ENCODE measurements at places on chromosomes 13 and 19. TPM values are rescaled to one million over a fixed set of nuclear protein-coding genes. Genes with fewer than 3 reads are reported as not detected.

GRCh38 chr19:30273184-30273583 is 99.0 kb upstream of the ZNF536 start:
- DNase-seq = no peak

DNA sequence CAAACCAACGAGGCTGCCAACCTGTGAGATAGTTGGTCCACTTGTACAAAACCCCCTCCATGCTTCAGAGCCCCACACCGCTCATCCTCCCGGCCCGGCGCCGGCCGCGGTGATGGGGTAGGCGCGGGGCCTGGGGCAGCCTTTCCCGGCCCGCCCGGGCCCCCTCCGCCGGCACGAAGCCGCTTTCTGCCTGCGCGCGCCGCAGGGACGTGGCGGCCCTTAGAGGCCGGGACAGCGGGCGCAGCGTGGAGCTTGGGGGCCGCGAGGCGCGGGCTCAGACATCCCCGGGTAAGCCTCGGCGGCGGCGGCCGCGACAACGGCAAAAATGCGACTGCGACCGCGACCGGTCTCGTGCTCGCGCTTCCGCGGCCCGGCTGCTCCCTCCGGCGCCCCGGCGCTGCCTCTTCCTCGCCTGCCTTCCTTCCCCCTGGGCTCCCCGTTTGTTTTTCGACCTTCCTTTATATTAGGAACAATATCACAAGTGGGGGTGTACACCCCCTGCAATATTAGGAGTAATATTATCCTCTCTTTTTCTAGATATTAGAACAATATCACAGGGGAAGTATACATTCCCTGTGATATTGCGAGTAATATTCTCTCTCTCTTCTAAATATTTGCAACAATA is 53.9 kb upstream of the CEACAM21 start:
- no peak for DNase-seq

GRCh38 chr19:58317476-58318072 is 9.2 kb upstream of the ZSCAN22 start:
- DNase-seq = no peak

GRCh38 chr13:75368167-75368566 is 113.8 kb downstream of the TBC1D4 start:
- no peak for DNase-seq

DNA sequence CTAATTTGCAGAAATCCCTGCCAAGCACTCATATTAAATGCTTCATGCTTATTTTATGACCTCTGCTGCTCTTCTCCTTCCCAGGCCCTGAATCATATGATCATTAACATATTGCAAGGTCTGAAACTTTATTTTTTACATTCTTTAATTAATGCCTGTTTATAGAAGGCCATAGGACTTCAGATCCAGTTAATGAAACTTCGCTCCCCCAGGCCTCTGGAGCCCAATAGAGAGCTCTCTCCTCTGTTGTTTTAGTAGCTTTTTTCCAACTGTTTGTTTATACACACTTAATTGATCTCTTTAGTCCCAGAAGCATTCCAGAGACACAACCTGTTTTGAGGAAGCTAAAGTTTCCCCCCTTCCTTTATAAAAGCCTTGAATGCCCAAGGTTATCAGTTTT is 68.3 kb downstream of the DACH1 start:
- DNase-seq = no peak

- no peak for DNase-seq
Measured at GRCh38 chr19:43625918-43626579, 6.6 kb upstream of the ZNF428 start.

DNA sequence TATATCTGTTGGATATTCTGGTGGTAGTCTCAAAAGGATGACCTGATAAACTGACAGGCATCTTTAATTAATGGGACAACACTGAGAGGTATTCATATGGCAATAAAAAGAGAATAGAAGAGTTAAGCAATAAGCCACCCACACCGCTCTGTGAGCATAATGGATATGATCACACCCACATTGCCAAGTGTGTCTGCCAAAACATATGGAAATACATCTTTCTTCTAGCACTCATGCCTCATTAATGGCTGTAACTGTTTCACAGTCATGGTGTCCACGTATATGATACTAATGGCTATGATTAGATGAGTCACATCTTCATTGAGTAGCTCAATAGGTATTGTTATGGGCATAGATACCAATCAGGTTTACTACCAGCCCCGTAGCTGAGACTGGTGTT is 13.1 kb downstream of the IGFL3 start:
- no peak for DNase-seq

GRCh38 chr13:68850160-68850559 is 1257.5 kb upstream of the ATXN8OS start:
- DNase-seq = no peak

DNA sequence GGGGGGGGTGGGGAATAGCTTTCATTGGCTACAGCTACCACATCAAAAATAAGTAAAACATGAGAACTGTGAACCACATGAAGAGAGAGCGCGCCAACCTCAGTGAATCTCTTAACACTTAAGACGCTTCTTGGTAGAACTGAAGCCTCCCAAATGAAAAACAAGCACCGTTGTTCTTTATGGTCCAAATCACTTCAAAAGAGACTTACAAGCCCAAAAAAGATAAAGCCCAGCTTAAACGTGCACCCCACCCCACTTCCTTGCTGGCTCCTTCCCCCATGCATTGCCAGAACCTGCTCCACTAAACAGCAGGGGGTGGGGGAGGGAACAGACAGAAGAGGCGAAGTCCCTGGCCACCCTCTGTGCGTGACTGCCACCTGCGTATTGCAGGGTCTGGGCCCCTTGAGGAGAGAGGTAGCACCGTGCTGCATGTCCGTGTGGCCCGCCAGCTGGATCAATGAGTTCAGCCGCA is 479.1 kb downstream of the FOXO1 start:
- no peak for DNase-seq

DNA sequence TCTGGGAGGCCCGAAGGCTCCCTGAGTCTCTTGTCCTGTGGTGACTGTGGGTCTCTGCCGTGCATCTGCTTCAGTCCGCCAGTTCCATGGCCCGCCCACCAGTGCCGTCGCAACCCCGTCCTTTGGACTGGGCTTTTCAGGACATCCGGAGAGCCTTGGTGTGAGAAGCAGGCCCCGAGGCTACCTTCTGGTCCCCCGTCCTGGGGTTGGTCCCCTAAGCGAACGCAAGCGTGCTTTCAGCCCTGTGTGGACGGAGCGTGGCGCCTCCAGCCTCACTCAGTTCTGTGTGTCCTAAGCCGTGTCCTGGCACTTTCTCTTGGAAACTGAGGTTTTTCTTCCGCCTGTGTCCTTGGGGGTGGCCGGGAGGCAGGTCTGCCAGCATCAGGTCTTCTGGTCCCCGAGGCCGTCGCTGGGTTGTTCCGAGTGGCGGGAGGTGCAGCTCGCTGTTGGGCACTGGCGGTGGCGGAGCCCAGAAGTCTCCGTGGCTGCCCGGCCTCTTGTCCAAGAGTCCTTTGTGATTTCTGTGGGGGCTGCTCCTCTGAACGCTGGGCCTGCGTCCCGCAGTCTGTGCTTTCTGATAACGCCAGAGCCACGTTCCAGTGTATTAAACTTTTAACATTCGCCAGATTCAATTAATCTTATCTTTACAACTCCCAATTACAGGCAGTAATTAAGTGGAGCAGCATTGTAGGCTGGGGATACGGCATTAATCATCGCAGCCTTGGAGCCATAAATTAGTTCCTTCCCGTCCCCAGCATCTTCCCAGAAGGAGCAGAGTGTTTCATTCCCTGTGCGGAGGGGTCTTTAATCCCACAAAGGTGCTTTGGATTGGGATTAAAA is 99.5 kb downstream of the KDM4B start:
- no peak for DNase-seq

DNA sequence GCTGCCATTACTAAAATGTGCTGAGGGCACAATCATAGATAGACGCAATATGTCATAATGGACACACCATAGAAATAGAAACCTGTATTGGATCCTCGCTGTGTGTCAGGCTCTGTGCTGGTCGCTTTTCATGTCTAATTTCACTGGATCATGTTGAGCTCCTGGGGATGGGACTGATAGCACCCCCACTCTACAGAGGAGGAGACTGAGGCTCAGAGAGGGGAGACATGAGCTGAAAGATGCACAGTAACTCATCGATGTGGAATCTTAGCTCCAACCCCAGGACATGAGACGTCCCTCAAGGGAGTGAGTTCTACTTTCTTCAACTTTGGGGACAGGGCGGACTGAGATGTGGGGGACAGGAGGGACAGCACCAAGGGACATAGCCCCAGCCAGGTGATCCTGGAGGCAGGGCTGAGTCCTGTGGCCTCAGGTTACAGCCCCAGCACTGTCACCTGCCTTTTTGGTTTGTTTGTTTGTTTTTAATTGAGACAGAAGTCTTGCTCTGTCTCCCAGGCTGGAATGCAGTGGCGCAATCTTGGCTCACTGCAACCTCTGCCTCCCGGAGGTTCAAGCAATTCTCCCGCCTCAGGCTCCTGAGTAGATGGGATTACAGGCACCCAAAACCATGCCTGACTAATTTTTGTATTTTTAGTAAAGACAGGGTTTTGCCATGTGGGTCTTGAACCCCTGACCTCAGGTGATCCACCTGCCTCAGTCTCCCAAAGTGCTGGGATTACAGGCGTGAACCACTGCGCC is 6.6 kb upstream of the GIPC1 start:
- DNase-seq = no peak

DNA sequence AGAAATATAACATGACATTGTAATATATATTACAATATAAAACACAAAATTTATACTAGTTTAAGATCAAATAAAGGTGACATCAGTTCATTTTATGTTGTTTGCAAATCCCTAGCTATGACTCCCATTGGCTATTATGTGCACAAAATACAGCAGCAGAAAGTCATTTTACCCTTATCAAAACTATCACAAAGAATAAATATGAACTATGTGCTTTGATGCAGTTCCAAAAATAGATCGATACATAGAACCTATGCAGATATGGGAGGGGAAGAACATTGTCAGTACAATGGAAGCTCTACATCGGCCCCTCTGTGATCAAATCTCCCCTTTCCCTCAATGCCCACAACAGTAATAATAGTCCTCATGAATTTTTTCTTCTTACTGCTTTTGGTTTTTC is 1038.1 kb upstream of the PCDH20 start:
- no peak for DNase-seq

- DNase-seq = no peak
Measured at GRCh38 chr13:107650081-107650701, 565.1 kb downstream of the LIG4 start.

- no peak for DNase-seq
Measured at GRCh38 chr19:15110418-15110815, 3.2 kb downstream of the SYDE1 start.

- no peak for DNase-seq
Measured at GRCh38 chr13:38767506-38768265, 80.8 kb downstream of the FREM2 start.

GRCh38 chr13:98761126-98761985 is 8.9 kb upstream of the SLC15A1 start:
- DNase-seq = no peak

GRCh38 chr13:35703061-35703460 is 226.6 kb upstream of the MAB21L1 start:
- DNase-seq = no peak

DNA sequence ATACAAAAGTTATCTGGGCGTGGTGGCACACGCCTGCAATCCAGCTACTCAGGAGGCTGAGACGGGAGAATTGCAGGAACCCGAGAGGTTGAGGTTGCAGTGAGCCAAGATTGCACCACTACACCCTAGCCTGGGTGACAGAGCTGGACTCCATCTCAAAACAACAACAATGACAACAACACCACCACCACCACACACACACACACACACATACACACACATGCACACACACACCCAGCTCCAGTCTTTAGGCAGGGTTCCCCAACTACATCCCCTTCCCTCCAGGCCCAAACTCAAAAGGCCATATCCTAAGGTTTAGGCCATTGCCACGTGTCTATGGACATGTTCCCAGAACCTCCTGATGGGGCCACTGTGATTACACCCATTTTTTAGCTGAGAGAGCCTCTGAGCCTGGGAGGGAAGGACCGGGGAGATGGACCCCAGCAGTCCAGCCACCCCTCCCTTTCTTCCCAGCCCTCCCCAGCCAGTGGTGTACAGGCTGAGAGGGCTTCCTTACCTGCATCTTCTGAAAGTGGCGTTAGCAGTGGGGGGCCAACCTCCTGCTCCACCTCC is 9.0 kb upstream of the DMWD start:
- DNase-seq = no peak

DNA sequence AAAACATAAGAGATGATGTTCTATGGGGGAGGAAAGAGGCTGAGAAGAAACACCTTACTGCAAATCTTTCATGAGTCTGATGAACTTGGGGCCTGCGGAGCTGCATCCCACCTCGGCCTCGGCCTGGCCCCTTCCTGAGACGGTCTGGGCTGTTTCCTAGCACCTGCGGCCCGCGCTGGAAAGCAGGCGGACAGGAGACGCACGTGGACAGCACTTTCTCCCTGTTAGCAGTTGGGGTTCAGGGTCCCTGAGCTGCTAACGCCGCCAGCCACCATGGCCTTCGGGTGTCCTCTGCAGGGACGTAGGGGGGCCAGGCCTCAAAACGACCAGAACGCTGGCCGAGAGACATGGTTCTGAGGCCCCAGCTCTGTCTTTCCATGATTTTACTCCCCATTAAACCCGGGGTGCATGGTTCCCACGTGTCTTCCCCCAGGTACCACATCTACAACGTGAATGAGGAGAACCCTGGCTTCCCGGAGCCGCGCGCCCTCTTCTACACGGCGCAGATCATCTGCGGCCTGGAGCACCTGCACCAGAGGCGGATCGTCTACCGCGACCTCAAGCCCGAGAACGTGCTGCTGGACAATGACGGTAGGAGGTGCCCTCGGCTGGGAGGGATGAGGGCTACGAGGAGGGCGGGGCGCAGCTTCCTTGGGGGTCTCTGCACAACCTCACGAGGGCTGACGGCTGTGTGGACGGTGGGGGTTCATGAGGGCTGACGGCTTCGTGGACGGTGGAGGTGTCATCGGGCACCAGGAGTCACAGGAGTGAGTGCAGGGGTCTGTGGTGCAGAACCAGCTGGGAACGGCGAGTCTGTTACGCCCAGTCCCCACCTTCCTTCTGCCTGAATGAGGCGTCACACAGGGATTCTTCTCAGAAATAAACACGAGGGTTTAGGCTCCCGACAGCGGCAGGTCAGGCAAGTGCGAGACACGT is 4.3 kb downstream of the GRK1 start:
- peak; percentile 5 for DNase-seq

GRCh38 chr13:106488686-106489085 is 46.8 kb downstream of the EFNB2 start:
- DNase-seq = no peak

PSG7 gene
- total RNA-seq = not detected

TBC1D17 gene
- total RNA-seq = 64.5 TPM

ZNF417 gene
- 5.7 TPM for total RNA-seq

KRTDAP gene
- not detected for total RNA-seq

FLT3LG gene
- 1.4 TPM for total RNA-seq

THSD8 gene
- total RNA-seq = not detected

CEACAM1 gene
- 0.36 TPM for total RNA-seq

PCSK4 gene
- 0.41 TPM for total RNA-seq

TTYH1 gene
- not detected for total RNA-seq

PAK4 gene
- 9.6 TPM for total RNA-seq

ZNF44 gene
- 3.8 TPM for total RNA-seq

FGF9 gene
- total RNA-seq = not detected

TDRD12 gene
- 0.15 TPM for total RNA-seq

CACTIN gene
- 19.5 TPM for total RNA-seq

MTIF3 gene
- total RNA-seq = 75.7 TPM

Data from gastrocnemius medialis (tissue), 4 donors.